ENCODE measurements at places on chromosomes 6 and 20.

DNA sequence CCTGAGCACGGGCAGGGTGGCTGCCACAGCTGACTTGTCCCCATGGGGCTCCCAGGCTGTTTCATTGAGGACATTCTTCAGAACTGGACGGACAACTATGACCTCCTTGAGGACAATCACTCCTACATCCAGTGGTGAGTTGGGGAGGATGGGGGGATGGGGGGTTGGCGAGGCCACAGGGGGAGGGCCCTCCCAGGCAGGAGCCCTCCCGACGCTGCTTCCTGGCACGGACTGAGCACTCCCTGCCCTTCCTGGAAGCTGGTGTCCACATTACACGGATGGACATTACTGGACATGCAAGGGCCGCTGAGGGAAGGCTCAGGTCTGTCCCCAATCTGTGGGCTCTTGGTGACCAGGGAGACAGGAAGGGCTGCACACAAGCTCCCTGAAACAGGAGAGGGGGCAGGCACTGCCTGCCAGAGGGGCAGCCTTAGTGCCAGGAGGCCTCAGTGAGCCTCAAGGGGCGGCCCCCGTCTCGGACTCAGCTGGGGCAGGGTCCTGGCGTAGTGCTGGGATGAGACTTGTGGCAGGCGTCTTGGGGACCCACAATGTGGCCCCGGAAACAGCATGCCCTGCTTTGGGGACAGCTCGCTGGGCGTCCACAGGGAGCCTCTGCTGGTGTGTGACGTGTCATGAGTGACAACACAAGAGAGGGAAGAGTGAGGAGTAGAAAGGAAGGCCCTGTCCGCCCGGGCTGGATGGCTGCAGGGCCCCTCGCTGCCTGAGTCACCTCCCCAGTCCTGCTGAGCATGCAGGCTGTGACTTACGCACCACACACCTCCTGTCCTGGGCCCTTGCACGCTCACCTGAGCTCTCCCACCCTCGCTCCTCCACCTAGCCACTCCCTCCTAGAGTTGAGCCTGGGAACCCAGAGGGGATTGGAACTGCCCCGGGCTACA lies 5.1 kb downstream of the OGFR start:
- DNase-seq = no peak

DNA sequence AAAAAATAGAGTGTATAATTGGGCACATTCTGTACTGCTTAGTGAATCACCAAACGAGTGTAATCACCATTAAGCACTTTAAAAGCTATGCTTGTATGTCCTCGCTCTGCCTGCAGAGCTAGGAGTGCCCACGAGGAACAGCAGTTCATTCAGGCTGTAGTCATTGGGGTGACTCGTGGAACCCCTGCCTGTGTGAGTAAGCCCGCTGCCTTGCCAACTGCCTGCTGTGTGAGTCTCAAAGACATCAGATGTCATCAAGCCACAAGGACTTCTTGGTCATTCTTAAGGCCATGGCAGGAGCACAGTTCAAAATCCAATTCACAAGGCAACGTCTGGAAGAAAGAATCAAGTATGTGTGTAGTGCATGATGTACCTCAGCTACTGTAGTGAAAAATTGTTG lies 60.4 kb downstream of the FOXO3 start:
- DNase-seq = no peak

DNA sequence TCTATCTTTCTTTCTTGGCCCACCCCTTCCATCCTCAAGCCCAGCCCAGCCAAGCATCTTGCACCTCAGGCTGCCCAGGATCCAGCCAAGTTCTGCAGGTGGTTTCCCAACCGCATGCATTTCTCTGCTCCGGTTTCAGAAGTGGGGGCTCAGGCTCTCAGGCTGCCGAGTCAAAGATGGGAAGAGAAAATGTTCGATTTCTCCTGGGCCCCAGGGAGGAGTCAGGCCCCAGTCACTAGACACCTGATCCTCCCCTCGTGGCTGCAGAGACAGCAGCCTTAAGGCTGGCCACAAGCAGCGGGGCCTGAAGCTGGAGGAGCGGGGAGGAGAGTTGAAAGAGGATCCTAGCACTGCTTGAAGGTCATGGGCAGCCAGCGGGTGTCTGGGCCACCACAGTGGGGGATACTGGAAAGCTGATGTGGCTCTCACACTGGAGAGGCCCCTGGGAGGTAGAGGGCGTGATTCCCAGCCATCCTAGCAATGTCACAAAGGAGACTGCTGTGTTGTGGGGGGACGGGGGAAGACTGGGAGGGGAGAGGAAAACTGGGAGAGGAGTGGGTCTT lies 42.2 kb upstream of the ZFAND3 start:
- DNase-seq = no peak

GRCh38 chr6:166460473-166461437 lies 78.0 kb upstream of the MPC1 start:
- DNase-seq = no peak

- DNase-seq = no peak
Observed at GRCh38 chr6:21158873-21159272, 434.7 kb upstream of the SOX4 start.

GRCh38 chr20:49904440-49905214 lies 10.7 kb downstream of the SPATA2 start:
- no peak for DNase-seq

GRCh38 chr6:71114544-71114943 lies 157.7 kb upstream of the B3GAT2 start:
- no peak for DNase-seq

DNA sequence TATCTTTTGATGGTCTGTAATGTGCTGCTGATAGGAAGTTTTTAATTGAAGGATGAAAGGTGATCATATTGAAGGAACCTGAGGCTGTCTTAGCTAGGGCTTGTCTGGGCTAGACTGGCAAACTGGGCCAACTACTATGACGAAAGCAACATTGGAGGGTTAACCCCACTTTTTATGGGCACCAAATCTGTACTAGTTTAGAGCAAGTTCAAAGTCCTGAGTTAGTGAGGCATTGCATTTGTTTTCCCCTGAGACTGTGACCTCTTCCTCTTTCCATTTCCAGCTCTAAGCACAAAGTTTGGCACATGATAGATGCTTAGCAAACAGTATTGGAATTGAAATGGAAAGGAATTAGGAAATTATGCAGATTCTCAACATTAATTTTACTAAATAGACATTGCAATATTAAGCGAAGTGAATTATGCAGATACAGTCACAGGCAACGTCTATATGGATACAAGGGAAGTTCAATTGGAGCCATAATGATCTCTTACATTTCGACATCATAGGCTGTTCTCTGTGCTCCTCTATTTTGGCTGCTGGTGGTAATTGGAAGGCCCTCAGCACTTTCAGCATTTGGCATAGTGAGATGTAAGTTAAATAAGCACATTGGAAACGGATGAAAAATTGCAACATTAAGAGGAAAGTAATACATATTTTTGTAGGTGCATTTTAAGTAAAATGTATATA lies 22.2 kb downstream of the CEP57L1 start:
- DNase-seq = no peak

DNA sequence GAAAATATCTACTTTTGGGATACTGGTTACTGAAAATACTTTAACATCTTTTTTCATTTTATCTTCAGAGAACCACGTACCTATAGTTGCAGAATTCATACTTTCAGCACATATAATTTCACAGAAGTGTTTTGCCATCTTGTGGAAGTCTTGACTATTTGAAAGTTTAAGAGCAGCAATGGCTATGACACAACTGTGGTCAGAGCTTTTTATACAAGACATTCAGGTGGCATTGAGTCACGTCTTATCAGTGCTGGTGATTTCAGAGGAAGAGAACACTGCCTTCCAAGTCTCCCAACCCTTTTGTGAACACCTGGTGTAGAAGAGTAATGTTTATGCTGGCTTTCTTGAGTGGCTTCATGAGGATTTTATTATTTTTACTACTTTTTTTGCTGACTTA lies 171.6 kb downstream of the ARID1B start:
- no peak for DNase-seq

DNA sequence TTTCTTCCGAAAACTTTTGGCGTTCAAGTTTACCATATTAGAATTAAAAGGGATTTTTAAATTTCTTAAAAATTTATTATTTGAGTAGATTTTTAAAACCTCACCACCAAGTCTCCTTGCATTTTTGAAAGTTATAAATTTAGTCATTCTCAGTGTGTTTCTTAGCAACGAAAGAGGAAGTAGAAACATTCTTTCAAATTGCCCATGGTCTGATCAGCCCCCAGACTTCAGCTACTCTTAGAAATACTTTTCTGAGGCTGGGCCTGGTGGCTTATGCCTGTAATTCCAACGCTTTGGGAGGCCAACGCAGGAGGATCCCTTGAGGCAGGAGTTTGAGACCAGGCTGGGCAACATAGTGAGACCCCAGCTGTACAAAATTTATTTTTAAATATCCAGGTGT lies 15.1 kb upstream of the RTF2 start:
- no peak for DNase-seq

GRCh38 chr20:39961637-39962244 lies 727.3 kb downstream of the MAFB start:
- no peak for DNase-seq

- no peak for DNase-seq
Observed at GRCh38 chr6:53754330-53754729, 40.5 kb upstream of the LRRC1 start.

DNA sequence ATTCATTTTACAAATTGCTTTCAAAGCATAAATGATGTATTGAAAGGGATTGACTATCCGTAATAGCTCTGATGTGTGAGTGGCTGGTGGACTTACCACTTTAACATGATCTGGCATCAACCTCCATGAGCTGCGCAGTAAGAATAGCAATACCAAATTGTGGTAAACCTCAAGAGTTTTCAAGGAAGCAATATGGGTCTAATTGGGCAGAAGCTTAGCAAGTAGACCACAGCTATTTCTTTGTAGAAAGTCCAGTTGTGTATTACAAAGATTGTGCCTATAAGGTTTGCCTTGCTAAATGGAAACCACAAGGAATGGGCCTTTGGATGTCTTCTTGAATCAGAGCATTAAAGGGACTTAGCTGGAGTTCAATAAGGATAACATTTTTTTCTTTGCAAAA lies 736.6 kb downstream of the KIF16B start:
- DNase-seq = peak; percentile 12

GRCh38 chr6:129141499-129141898 lies 258.6 kb downstream of the LAMA2 start:
- no peak for DNase-seq

DNA sequence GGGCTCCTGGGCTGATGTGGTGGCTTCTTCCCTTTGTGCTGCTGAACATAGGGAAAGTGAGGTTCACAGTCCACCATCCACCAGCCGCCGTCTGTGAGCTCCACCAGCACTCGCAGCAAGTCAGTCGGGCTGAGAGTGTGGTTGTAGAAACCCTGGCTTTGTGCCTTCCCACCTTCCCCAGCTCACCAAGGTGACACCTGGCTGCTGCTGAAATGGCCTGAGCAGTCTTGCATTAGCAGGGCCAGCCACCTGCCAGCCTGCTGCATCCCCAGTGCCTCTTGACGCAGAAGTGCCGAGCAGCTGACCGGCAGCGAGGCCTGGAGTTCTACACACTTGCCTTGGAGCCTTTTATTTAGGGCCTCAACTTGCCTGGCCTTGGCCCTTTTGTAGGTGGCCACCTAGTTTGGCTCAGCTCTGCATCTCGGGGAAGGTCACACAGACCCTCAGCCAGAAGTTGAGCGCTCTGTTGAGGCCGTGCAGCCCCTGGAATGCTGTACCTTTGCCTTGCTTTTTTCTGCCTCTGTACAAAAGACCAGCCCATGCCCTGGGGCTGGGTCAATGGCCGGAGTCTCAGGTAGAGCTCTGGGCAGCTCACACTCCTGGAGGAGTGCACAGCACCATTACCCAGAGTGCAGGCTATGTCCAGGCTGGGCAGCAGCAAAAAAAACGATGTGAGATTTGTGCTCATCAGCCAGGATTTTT lies 76.5 kb downstream of the PTPN1 start:
- DNase-seq = no peak

- DNase-seq = no peak
Observed at GRCh38 chr6:28726569-28727309, 197.0 kb downstream of the TRIM27 start.

DNA sequence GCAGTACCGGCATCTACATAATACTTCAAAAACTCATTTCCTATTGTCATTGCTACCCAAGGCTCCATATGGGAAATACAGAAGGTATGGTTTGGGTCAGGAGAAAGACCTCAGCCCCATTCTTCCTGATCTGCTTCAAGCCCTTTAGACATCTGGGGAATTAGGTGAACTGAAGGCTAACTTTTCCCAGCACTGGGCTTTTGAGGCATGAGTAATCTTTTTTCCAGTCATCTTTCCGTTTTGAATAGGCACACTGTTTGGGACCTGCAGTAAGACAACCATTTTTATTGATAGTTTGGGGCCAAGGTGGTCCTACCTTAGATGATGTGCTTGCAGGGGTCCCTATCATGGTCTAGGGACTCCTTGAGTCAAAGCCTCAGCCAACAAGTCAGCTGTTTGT lies 198.4 kb downstream of the HAO1 start:
- no peak for DNase-seq

GRCh38 chr6:52388790-52389189 lies 26.8 kb downstream of the PAQR8 start:
- no peak for DNase-seq

DNA sequence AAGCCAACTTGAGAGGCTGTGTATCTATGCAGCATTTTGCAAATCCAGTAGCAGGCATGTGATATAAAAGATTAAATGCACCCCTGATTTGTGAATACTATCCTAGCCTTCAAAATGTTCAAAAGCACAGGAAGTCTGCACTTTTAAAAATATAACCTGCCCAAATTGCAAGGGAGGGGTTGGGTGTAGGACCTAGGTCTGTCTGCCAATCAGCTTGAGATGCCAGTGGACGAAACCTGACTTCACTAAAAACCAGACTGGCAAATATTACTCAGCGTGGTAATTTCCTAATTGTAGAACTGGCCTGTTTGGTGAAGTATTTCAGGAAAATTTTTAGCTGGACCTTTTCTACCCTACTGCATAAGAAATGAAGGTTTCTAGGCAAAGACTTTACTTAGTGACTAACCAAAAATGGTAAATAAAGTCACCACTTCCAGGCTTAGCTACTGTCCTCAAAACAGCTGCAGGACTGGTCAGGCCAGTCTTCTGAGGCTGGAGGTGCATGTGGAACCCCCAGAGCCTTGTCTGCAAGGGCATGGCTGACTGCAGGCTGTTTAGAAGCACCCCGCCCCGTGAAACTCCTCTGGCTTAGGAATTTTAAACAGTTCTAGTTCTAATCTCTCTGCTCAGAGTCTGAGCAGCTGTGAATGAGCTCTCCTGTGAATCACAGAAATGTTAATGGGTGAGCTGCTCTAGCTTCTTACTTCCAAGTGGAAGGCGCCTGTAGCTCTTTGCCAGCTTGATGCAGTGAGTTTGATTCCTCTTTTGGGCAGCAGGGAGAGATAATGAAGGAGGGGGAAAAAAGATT lies 104.4 kb upstream of the ESR1 start:
- no peak for DNase-seq

GRCh38 chr6:168122521-168122920 lies 43.5 kb upstream of the FRMD1 start:
- DNase-seq = no peak

DNA sequence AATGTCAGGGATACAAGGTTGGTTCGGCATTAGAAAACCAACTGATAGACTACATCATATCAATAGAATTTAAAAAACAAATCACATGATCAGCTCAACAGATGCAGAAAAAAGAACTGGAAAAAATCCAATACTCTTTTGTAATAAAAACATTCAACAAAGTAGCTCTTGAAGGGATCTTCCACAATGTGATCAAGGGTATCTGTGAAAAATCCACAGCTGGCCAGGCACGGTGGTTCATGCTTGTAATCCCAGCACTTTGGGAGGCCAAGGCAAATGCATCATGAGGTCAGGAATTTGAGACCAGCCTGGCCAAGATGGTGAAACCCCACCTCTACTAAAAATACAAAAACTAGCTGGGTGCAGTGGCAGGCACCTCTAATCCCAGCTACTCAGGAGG lies 63.1 kb downstream of the ASCC3 start:
- no peak for DNase-seq

- DNase-seq = no peak
Observed at GRCh38 chr6:82910395-82910794, 155.2 kb downstream of the UBE3D start.

GRCh38 chr20:41018153-41018552 lies 10.5 kb upstream of the TOP1 start:
- DNase-seq = no peak

Measured in T-helper 2 cell (primary cell).